ENCODE measurements at places on chromosomes 6 and 20.

DNA sequence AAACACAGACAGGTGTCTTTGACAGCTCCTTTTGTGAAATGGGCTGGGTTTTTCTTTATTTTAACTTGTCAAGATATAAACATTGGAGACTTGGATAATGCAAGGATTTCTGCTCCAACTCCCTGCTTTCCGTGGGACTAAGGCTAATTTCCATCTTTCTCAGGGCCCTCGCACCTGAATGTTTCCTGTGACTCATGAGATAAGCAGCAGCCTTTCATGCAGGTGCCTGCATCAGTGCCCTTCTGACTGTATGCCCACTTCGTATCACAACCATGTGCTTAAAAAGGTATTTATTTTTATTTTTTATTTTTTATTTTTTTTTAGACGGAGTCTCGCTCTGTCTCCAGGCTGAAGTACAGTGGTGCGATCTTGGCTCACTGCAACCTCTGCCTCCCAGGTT is 736.1 kb downstream of the DOK5 start:
- no peak for DNase-seq

DNA sequence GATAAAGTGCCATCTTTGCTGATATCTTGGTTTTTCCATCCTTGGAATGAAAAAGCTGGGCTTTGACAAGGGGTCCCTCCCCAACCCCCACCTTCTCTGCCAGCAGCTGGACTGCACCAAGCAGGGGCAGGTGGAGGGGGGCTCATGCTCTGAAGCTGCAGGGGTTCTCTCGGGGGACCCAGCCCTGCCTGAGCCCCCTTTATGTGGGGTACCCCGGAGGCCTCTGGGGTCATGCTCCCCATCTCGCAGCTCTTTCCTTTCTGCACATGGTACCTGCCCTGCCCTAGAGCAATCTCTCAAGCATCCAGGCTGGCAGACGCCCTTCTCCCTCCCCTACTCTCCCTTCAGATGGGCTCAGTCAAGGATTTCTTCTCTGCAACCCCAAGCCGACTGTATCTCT is 146.7 kb upstream of the PTPN1 start:
- DNase-seq: no peak

GRCh38 chr6:113414511-113414910 is 442.6 kb upstream of the MARCKS start:
- no peak for DNase-seq

- no peak for DNase-seq
Measured at GRCh38 chr6:111147440-111147839, 60.1 kb downstream of the SLC16A10 start.

GRCh38 chr20:50146732-50147662 is 6.5 kb downstream of the PEDS1 start:
- peak; percentile 64 for DNase-seq

DNA sequence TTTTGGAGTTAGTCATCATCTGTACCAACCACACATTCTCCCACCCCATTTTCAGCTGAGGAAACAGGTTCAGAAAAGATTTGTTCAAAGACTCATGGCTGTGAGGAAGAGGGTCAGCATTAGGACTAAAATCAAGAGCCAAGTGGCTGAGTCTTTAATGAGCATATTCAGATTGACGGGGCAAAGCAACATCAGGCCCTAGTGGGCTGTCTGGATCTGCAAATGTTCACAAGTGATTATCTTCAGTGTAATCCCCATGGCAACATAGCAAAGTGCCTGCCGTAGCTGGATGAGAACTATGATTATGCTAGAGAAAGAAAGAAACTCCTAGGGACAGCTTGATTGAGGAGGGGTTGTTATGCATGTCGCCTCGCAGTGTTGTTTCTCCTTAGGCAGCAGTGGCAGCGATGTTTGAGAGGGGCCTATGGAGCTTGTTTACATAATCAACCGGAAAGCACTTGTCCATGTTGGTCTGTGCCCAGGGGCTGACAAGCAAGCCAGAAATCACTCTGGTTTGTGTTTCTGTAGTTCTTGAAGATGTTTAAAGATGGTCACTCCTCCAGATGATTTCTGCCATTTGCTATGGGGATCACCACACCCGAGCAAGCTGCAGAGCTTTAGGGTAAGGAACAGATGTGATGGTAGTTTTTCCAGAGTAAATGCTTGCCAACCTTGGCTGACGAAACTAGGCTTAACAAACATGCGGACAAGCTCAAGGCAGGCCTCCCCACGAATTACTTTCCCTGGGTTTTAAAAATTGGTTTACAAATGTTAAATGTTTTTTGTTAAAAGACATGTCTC is 124.3 kb upstream of the MLIP start:
- no peak for DNase-seq

- DNase-seq: no peak
Measured at GRCh38 chr6:161341638-161342037, 67.8 kb upstream of the AGPAT4 start.

GRCh38 chr6:134238960-134239795 is 78.7 kb downstream of the SGK1 start:
- DNase-seq: no peak

- no peak for DNase-seq
Measured at GRCh38 chr20:46688151-46689081, 828 bp downstream of the TP53RK start.

- DNase-seq: no peak
Measured at GRCh38 chr6:29941016-29941415, 1.3 kb upstream of the HLA-A start.

DNA sequence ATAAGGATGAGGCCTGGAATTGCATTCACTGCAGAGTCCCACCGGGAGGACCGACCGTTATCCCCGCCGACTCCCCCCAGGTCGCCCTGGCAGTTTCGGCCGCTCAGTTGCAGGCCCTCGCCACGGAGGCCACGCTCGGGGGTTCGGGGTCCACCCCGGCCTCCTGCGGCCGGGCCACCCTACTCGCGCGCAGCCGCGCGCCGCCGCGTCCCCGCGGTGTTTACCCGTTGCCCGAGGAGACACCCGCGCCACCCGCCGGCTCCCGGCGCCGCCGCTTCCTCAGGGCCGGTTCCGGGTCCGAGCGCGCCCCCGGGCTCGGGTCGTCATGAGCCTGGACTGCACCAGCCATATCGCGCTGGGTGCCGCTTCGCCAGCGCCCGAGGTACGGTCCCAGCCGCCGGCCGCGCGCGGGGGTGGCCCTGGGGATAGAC is at the start of gene CCDC170:
TSS of gene CCDC170 (plus strand) at position 214 of the 431 bp plus-strand sequence. CDS start at position 326, 112 bp downstream.
- no peak for DNase-seq

GRCh38 chr6:89284963-89285735 is 29.9 kb downstream of the GABRR2 start:
- no peak for DNase-seq

DNA sequence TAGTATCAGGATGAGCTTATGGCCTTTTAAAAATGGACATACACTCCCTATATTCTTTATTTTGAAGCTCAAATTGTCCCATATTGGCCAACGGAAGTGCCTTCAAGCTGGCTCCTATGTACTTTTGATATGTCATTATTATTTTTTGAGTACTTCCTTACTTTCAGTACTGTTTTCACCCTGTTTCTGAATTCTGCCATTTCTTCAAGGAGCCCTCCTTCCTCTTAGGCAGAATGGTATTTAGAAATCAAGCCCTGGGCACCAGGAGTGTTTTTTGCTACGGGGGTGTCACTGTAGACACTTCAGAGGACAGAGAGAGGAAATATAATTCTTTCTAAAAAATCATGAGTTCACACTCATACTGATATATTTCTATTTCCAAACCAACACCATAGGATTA is 5.5 kb upstream of the MYLK4 start:
- DNase-seq: no peak

DNA sequence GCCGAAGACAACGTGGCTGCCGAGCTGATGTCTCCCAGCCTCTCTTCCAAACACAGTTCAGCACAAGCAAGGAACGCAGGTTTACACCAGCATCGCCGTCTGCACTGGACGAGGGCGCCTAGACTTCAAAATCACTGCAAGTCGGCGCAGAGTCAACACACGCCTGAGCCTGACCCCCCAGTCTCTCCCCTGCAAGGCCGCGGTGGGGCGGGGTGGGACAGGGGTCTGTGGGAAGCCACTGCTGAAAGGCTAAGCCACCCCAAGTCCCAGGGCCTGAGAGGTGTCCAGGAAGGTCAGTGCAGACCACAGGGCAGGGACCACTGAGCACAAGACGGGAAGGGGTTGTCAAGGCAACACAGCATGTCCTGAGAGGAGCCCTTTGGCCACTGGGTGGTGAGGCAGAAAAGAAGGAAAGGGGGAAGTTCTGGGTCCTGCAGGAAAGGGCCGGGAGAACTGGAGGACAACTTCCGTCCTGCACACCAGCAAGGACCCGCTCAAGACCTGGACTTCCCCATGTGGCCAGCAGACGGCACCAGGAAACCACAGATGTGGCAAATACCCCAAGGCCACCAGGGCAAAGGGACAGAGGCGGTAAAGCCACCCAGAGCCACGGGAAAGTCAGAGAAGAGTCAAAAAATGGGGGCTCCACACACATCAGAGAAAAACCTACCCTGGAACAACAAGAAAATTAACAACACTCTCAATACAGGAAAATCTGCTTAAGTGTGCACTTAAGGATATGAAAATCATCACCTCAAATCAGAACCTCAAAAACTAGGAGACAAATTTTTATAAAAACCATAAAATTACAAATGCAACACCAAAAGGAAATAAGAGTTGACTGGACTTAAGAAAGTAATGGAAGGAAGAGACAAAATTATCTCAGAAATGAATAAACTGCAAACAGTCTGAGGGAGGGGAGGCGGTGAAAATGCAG is 84.8 kb downstream of the TAF4 start:
- DNase-seq: no peak

- no peak for DNase-seq
Measured at GRCh38 chr6:22357724-22358189, 60.9 kb upstream of the PRL start.

GRCh38 chr6:55659304-55659703 is 80.3 kb upstream of the HMGCLL1 start:
- no peak for DNase-seq

DNA sequence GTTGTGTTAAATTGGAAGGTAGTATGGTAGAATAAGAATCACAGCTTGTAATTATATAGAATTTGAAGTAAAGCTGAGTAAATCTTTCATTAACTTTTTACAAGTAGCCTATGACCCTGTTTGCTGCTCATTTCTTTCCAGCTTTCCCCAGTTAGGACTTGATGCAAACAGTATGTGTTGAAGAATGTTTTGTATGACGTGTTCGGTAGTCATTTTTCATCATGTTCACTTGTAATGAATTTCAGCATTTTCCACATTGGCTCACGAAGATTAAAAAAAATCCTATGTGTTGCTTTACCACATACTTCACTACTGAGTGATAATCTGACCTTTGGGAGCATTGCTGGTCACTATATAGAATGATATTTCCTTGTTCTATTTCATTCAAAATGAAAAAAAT is 162.4 kb downstream of the CDKAL1 start:
- DNase-seq: no peak

- DNase-seq: no peak
Measured at GRCh38 chr6:8245726-8246125, 143.4 kb upstream of the EEF1E1 start.

GRCh38 chr6:153401751-153402150 is 270.7 kb upstream of the RGS17 start:
- DNase-seq: no peak

GRCh38 chr6:53830366-53830765 is 35.6 kb downstream of the LRRC1 start:
- DNase-seq: no peak

GRCh38 chr6:30491991-30492952 is 3.0 kb downstream of the HLA-E start:
- no peak for DNase-seq

GRCh38 chr6:16949716-16950115 is 152.1 kb upstream of the STMND1 start:
- no peak for DNase-seq

DNA sequence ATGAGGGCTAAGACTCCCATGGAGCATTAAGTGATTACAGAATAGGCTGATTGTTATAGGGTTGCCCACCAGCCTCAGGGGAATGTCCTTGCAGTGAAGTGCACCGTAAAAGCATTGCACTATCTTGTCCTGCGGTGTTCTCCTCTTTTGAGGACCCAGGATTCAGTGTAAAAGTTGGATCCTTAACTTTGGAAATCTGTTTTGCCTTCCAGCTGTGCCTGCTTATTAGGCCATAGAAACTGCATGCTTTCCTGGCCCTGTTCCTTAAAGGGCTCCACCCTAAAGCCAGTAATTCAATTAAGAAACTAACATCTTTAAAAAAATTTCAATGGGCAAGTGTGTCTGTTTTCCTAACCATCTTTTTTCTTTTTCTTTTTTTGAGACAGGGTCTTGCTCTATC is 25.4 kb upstream of the NOTCH4 start:
- no peak for DNase-seq

- DNase-seq: no peak
Measured at GRCh38 chr20:610130-611046, at the start of gene TCF15. Gene TCF15 (minus strand): TSS chr20:610309. CDS start chr20:610237, 72 bp downstream.

GRCh38 chr6:139736325-139736906 is 362.0 kb upstream of the CITED2 start:
- no peak for DNase-seq

GRCh38 chr20:48668451-48668946 is 159.3 kb downstream of the PREX1 start:
- DNase-seq: no peak

- no peak for DNase-seq
Measured at GRCh38 chr20:58897488-58897887, 45.0 kb downstream of the GNAS start.

- no peak for DNase-seq
Measured at GRCh38 chr6:16596616-16597331, 164.5 kb downstream of the ATXN1 start.

DNA sequence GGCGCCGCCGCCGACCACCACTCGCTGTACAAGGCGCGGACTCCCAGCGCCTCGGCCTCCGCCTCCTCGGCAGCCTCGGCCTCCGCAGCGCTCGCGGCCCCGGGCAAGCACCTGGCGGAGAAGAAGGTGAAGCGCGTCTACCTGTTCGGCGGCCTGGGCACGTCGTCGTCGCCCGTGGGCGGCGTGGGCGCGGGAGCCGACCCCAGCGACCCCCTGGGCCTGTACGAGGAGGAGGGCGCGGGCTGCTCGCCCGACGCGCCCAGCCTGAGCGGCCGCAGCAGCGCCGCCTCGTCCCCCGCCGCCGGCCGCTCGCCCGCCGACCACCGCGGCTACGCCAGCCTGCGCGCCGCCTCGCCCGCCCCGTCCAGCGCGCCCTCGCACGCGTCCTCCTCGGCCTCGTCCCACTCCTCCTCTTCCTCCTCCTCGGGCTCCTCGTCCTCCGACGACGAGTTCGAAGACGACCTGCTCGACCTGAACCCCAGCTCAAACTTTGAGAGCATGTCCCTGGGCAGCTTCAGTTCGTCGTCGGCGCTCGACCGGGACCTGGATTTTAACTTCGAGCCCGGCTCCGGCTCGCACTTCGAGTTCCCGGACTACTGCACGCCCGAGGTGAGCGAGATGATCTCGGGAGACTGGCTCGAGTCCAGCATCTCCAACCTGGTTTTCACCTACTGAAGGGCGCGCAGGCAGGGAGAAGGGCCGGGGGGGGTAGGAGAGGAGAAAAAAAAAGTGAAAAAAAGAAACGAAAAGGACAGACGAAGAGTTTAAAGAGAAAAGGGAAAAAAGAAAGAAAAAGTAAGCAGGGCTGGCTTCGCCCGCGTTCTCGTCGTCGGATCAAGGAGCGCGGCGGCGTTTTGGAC is 2.0 kb downstream of the SOX4 start:
- no peak for DNase-seq
